ENCODE measurements at places on chromosomes 4 and X.

- no peak for DNase-seq
Measured at GRCh38 chr4:150268444-150268843, 190.2 kb downstream of the DCLK2 start.

DNA sequence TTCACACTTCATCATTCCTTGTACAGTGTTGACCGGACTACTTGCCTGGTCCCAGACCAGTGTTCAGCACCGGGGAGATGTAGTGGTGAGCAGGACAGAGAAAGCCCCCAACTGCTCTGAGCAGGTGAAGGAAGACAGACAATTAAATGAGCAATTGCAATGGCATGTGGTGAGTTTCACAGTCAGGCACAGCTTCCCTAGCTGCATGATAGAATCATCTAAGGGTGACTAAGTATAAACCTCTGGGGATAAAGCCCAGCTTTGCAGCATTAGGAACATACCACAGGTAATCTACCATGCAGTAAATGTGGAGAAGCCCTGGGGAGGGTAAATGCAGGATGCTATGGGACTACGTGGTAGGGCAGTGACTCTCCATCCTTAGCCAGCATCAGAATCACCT is 47.8 kb downstream of the TMA16 start:
- no peak for DNase-seq

DNA sequence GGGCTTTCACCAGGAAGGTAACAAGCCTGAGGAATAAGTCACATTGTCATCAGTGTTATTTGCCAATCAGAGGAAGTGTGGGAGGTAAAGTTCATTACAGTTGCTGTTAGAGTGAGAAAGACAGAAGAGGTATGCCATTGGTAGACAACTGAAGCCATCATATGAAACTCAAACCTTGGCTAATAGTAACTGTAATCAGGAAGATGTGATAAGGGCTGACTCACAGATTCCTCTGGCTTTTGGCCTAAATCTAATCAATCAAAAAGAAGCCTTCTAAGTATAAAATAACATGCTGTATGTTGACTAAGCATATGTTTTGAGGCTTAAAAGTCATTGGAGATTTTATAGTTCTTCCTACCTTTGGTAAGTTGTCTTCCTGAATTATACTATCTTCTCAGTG is 242.8 kb downstream of the PCDH7 start:
- peak; percentile 35 for DNase-seq

DNA sequence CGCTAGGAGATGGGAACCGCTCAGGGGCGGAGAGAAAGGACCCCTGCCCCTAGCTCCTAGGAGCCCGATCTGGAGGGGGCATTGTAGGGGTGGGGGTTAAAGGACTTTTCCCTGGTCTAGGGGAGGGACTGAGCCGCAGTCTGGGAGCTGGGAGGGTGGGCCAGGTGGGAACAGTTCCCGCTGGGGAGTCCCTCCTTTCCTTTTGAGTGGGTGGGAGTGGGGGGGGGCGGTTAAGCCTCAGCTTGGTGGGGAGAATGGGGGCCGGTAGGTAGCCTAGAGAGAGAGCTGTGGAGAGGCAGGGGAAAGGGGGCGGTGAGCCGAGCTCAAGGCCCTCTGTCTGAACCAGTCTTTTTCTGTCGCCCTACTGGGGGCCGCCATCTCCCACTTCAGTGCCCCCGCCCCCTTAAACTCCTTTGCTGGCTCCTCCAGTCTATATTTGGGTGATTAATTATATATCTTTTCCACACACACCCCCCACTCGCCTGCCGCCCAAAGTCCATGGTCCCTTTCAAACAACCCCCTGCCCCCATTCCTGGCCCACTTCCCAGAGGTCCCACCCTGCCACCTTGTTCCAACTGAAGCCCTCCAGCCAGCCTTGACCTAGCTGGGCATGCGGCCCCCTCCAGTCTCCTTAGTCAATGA is 822 bp downstream of the ZNF275 start:
- no peak for DNase-seq

DNA sequence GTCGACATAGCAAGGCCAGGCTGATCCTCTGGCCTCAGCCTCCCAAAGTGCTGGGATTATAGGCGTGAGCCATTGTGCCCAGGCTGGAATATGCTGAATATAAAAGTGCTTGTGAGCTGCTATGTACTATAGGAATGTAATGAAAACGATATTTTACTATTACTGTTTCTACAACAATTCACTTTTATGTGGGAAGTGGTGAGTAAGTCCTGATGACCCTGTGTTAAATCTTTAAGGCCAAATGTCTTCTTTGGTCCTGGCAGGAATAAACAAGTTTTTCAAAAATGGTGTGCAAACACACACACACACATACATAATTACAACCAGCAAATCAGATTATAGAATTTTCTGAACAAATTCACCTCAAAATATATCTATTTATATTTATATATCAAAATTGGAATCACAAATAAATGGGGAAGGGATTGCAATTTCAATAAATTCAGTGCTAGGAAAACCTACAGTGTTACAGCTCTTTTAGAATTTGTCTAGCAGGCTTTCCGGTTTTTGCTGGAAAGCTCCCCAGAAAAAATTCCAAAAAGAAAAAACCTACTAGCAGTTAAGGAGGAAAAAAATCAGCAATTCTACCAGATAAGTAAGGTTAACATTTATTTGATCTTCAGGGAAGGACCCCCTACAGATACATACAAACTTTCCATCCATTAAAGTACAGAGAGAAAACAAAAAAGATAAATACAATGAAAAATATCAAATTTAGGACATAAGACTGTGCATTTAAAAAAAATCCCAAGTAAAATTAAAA is 17.9 kb downstream of the SMIM14 start:
- no peak for DNase-seq

DNA sequence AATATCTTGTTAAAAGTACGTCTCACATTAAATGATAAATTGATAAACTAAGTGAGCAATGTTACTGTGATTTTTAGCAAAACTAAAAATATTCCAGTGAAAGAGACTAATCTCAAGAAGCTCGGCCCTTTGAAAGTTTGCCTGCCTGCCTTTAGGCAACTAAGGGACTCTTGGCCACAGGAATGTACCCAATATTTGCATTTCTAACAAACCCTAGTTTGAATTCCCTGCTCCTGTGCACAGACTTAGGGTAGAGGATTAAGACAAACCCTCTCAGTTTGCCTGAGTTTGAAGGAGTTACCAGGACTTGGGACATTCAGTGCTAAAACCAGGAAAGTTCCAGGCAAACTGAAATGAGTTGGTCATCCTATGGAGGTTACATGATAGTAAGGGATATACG is 157.1 kb downstream of the SCFD2 start:
- DNase-seq, result no peak

- peak; percentile 98 for DNase-seq
Measured at GRCh38 chr4:163195247-163195765, 28.6 kb upstream of the NAF1 start.

DNA sequence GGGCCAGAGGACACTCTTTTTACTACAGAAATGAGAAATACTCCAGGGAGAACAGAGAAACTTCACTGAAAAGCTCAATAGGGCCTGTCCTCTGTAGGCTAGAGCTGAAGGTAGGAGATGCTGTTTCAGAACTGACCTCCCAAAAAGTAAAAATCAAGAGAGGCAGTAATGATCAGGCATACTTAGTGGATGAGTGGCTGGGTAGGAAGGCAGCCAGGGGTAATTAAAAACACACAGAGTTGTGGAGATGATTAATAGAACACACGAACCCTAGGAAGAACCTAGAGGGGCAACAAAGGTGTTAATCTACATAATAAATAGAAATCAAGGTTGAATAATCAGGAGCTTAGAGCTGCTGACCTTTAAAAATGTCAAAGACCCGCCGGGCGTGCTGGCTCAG is 582.4 kb upstream of the ADGRL3 start:
- DNase-seq, result no peak

GRCh38 chrX:45774961-45775360 is 574.3 kb upstream of the DIPK2B start:
- no peak for DNase-seq

All from OCI-M1 (cell line).